ENCODE measurements at places on chromosomes 7 and 10.

GRCh38 chr10:124244256-124244877 lies 151.0 kb upstream of the CHST15 start:
- no peak for DNase-seq

GRCh38 chr10:5293691-5294550 lies 70.8 kb upstream of the UCN3 start:
- no peak for DNase-seq

- DNase-seq: no peak
Measured at GRCh38 chr7:150876817-150877526, 24.7 kb downstream of the AOC1 start.

GRCh38 chr7:70237256-70237655 lies 639.0 kb downstream of the AUTS2 start:
- no peak for DNase-seq

- DNase-seq: no peak
Measured at GRCh38 chr7:158526531-158526930, 61.1 kb downstream of the PTPRN2 start.

DNA sequence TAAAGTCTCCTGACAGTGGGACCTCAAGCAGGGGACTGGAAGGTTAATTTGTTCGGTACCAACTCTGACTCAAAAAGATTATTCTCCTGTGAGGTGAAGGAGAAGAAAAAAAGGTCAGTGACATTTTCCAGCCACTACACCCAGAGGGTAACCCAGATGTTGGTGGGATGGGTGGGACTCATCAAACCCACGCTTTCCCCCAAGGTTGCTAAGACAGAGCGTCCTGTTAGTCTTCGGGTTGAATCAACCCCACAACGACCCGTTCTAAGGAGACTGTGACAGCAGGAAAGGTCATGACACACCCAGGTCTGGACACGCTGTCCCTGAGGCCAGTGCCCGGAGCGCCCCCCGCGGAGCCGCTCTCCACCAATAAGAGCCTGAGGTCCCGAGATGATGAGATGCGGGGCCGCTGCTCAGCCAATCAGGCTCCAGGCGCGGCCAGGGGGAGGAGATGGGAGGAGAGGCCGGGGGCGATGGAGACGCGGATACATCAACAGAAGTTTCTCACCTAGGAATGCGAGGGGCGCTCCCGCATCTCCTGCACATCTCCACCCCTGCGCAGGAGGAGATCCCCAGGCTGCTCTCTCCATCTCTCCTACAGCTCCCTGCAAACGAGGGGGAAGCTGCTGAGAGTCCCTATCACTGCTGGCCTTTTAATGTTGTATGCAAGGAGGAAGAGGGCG lies at the start of gene WNT16:
Gene WNT16, plus strand, starts transcription at position 493 of the 683 bp plus-strand sequence. CDS start 293 bp downstream, outside the sequence.
- DNase-seq: no peak

GRCh38 chr10:120505866-120506265 lies 48.8 kb downstream of the PLPP4 start:
- DNase-seq: no peak

GRCh38 chr10:44831581-44831980 lies 79.6 kb upstream of the TMEM72 start:
- no peak for DNase-seq

DNA sequence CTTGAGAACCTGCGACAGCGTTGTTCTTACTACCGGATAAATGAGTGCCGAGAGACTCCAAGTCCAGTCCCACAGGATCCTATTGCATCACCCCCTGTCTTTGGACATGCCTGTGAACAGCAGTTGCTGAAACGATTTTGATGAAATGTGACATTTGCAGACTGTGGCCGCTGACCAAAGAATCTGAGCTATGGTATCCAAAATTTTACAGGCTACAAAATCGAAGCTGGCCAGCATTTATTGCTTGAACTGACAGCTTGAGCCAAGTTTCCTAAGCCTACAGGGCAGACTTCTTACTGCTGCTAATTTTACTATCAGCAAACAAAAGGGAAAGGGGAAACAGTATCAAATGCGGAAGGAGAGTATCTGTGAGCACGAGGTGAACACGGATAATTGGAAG lies 12.1 kb upstream of the NPVF start:
- DNase-seq: no peak

- DNase-seq: no peak
Measured at GRCh38 chr7:134120405-134120804, 6.7 kb upstream of the LRGUK start.

GRCh38 chr10:28566458-28567015 lies 33.6 kb downstream of the WAC start:
- no peak for DNase-seq

GRCh38 chr7:112726076-112726475 lies 64.1 kb downstream of the TMEM168 start:
- no peak for DNase-seq

- no peak for DNase-seq
Measured at GRCh38 chr7:78066599-78066998, 268.0 kb downstream of the PHTF2 start.

GRCh38 chr10:116888380-116889055 lies 39.2 kb downstream of the ENO4 start:
- no peak for DNase-seq

- DNase-seq: no peak
Measured at GRCh38 chr7:105839266-105839665, 37.1 kb downstream of the ATXN7L1 start.

GRCh38 chr7:27145165-27145913 lies 1.9 kb upstream of the HOXA5 start:
- DNase-seq: no peak

DNA sequence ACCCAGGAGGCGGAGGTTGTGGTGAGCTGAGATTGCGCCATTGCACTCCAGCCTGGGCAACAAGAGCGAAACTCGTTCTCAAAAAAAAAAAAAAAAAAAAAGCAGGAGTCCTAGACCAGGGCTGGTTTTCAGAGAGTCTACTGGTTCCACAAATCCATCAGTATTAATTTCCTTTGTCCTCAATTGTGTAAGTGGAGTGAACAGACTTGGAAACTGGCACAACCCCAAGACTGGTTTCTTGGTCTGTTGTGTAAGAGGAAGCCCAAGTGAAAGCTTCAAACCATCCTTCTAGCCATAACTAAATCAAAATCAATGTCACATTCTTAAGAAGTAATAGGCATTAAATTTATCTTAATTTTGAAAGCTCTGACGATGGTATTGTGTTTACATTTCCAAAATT lies 213.6 kb downstream of the DGKI start:
- no peak for DNase-seq

- no peak for DNase-seq
Measured at GRCh38 chr10:79269443-79269842, 77.8 kb upstream of the PPIF start.

GRCh38 chr7:105851064-105851463 lies 25.3 kb downstream of the ATXN7L1 start:
- no peak for DNase-seq

DNA sequence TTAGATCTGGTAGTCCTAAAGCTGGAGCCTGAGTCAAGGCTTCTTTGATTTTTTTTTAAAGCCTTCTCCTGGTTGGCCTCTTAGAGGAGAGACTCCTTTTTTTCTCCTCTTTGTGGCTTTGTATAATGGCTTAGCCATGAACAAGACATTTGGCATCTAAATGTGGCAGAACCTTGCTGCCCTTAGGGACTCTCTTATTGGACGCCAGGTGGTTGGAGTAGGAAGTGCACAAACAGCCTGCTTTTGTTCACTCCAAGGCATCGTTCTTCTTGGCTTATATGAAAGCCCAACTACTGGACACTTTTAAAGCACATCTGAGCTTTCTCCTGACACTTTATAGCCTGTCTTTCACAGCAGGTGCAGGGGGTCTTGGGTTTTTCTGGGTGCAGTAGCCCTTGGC lies 25.0 kb downstream of the ZPBP start:
- no peak for DNase-seq

DNA sequence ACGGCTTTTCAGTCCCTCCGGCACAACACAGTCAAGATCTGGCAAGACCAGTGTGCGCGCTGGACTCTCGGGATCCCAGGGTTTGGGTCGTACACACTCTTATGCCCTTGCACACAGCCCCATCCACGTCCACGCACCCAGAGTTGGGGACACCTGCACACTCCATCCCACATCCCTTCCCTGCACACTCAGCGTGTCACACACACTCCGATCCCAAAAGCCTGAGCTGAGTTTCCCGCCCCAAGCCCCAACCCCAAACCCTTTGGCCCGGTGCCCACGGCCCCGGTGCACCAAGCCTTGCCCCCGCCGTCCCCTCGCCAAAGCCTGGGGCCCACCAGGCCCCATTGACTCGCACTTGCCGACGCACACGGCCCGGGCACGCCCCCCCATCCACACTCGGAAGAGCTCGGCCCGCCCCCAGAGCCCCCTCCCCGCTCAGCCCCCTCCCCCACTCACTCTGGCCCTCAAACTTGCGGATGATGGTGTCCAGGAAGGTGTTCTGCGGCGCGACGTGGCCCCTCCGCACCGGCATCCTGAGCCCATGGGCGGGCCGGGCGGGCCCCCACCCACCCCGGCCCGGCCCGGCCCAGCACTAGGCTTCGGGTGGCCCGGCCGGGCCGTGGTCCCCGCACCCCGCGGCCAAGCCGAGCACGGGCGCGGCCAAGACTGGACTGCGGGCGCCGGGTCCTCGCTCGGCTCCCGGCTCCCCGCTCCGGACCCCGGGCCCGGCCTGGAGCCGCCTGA lies 567 bp downstream of the KCNH2 start:
- DNase-seq: no peak

- no peak for DNase-seq
Measured at GRCh38 chr10:14191871-14192270, 138.9 kb downstream of the FRMD4A start.

DNA sequence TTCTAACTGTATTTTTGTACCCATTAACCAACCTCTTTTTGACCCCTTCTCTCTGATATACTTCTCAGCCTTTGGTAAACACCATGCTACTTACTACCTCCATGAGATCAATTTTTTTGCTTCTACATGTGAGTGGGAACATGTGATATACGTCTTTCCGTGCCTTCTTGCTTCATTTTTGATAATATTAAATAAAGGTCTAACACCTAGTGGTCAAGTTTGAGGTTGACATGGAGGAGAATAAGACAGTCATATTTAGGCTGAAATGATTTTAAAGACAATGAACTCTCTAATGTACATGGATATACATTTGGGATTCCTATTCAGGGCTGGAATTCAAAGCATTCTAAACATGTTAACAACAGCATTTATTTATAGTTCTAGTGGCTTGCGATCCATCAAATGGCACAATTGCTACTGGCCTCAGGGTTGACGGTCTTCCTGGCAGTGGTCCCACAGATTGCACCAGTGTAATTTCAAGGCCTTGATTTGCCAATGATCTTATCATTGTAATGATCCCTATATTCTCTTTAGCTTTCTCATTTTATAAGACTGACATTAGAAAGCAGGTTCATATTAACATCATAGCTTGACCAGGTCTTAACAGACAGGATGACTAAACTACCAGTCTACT lies 315.9 kb upstream of the ETV1 start:
- no peak for DNase-seq

- no peak for DNase-seq
Measured at GRCh38 chr7:66169616-66170015, 35.5 kb upstream of the TPST1 start.

GRCh38 chr7:88539518-88539917 lies 220.0 kb upstream of the ZNF804B start:
- no peak for DNase-seq

GRCh38 chr10:79054203-79055099 lies 14.3 kb upstream of the ZMIZ1 start:
- DNase-seq: no peak

- no peak for DNase-seq
Measured at GRCh38 chr7:143393267-143394041, 12.3 kb downstream of the ZYX start.

DNA sequence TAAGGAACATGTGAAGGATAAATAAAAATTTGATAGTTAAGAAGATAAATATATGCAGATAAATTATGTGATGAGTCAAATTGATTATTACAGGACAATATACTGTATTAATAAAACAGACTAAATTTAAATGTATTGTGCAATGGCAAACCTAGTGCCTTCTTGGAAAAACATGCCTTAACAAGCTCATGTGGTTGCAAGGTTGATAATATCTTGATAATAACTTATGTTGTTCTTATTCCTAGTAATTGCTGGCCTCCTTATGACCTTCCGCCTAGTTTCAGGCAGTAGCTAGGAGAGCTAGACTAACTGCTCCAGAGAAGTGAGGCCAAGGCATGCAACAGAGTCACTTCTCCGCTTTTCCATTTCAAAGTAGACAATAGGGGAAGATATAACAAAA lies 7.6 kb upstream of the RAB11FIP2 start:
- no peak for DNase-seq

DNA sequence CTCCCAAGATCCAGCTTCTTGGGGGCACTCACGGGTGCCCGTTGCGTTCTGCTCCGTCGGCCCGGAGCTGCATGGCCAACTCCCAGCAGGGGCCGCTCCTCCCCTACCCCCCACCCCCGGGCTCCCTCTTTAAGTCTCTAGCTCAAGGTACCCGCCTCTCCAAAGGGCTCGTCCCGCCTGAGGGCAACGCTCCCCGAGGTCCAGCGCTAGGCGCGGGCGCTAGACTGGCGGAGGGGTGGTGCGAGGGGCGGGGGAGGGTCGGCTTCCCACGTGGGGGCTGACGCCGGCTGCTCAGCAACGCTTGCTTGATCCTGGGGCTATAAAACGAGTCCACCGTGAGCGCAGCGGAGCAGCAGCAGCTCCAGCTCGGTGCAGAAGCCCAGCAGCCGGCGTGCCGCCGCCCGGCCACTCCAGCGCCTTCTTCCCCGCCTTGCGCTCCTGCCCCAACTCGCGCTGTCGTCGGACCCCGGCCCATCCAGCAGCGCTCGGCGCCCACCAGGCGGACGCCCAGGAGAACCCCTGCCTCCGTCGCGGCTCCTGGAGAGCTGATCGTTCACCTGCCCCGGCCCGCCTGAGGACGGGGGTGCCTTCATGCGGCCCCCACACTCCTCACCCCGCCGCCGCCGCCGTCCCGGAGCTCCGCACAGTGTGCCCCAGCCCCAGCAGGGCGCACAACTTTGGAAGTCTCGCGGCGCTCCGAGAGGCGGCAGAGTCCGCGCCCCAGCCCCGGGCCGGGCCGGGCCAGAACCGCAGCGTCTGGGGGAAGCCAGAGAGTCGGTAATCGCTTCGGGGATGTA lies at the start of gene ADRA2A:
Gene ADRA2A, plus strand, starts transcription at position 348 of the 797 bp plus-strand sequence. CDS start 968 bp downstream, outside the sequence.
- DNase-seq: no peak

DNA sequence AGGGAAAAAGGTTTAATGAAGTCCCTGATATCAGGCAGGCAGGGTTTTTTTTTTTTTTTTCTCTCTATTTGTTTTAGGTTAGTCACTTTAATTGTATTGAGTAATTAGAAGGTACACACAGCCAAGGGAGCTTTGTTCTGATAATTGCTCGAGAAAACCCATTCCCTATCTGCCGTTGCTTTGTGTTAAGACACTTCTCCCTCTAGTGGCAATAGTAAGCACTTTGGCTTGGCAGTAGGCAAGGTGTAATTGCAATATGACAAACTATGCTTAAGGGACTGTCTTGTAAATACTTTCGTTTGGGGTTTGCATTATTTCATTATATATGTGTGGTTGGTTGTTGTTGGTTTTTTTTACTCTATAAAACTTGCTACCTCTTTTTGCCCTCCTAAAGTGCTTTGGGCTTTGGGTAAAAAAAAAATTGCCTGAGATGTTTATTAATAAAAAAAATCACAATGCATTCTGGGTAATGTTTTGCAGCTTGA lies 113.4 kb downstream of the BTRC start:
- DNase-seq: no peak

- no peak for DNase-seq
Measured at GRCh38 chr10:122632031-122632430, 67.6 kb downstream of the C10orf120 start.

- DNase-seq: no peak
Measured at GRCh38 chr7:78203042-78203720, 404.6 kb downstream of the PHTF2 start.
